Esophagus muscularis mucosa (tissue), 4 donors: ENCODE measurements at places on chromosomes 1 and 21. TPM values are rescaled to one million over a fixed set of nuclear protein-coding genes. Genes with fewer than 3 reads are reported as not detected.

The CYP4Z1 gene
- total RNA-seq, result 2.8 TPM

- no peaks in the 10 kb centered on the region for H3K27me3 ChIP-seq
- H3K4me1 ChIP-seq, result no peaks in the 10 kb centered on the region
- no peaks in the 10 kb centered on the region for H3K36me3 ChIP-seq
- no peak overlapping the region for H3K27ac ChIP-seq
- no peak overlapping the region for H3K4me3 ChIP-seq
These were observed 74.5 kb upstream of the CAMK1G start for GRCh38 chr1:209509039-209509438.

DNA sequence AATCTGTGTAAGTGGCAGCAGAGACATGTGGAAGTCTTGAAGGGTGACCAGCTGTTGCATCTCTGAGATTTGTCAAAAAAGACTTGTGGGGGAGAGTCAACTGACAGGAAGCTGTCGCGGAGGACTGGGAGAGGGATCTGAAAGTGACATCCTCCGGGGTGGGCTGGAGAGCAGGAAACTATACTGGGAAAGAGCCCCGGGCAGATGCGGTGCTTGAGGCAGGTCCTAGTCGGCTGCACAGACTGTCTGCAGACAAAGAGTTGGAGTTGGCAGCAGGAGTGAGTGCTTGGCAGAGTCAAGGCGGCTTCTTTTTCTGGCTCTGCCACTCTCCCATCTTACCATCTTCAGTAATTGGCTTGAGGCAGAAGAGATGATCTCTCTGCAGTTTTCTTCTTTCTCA lies 294.0 kb upstream of the C1orf87 start:
- no peaks in the 10 kb centered on the region for H3K36me3 ChIP-seq
- H3K4me3 ChIP-seq, result no peak overlapping the region
- DNase-seq, result no peak
- H3K4me1 ChIP-seq, result no peaks in the 10 kb centered on the region

The TCHHL1 gene
- total RNA-seq, result not detected

DNA sequence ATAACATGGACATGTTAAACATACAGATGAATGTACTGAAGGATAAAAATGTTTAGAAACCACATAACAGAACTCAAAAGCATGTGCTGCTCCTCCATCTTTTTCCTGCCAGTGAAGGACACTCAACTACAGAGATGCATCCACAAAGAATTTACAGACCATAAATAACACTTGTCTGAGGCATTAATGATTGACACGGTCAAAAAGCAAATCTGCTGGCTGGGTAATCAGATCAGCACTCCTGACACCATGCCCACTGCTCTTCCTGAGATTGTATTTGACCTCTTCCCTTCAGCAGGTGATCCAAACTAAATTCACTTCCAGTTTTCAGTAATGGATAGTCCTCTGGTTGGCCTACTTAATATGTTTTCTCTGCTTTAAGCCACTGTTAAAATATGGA lies 6.6 kb downstream of the CREG1 start:
- H3K4me3 ChIP-seq, result no peak overlapping the region
- peaks cover 29% of the 10 kb centered on the region for H3K4me1 ChIP-seq
- H3K36me3 ChIP-seq, result peaks cover 40% of the 10 kb centered on the region
- no peaks in the 10 kb centered on the region for H3K27me3 ChIP-seq
- no peak for DNase-seq

DNA sequence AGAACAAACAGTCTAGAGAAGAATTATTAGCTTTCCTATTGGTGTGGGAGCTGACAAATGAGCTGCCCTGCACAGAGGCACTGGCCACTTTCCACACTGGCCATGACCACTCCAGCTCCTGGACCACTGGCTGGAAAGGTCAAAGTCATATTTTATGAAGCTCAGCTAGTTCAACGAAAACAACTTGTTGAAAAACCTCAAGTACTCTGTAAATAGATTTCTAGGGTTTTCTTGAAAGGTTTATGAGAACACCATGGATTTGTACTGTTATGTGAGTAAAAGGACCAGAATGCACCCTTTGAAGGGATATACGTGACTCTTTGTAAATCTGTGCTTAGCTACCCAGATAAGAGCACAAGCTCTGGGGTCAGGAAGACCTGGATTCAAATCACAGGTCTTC lies 54.5 kb upstream of the FGGY start:
- DNase-seq, result no peak
- no peaks in the 10 kb centered on the region for H3K27me3 ChIP-seq
- no peaks in the 10 kb centered on the region for H3K36me3 ChIP-seq
- H3K4me1 ChIP-seq, result no peaks in the 10 kb centered on the region
- no peak overlapping the region for H3K4me3 ChIP-seq

- H3K4me1 ChIP-seq, result no peaks in the 10 kb centered on the region
- H3K4me3 ChIP-seq, result no peak overlapping the region
- H3K27ac ChIP-seq, result no peak overlapping the region
- no peaks in the 10 kb centered on the region for H3K27me3 ChIP-seq
- DNase-seq, result no peak
These were observed 692.7 kb downstream of the LTN1 start for GRCh38 chr21:28299946-28300345.

GRCh38 chr1:209490013-209490412 lies 93.5 kb upstream of the CAMK1G start:
- DNase-seq, result no peak
- H3K36me3 ChIP-seq, result no peaks in the 10 kb centered on the region
- H3K27ac ChIP-seq, result no peak overlapping the region
- no peaks in the 10 kb centered on the region for H3K4me1 ChIP-seq
- no peaks in the 10 kb centered on the region for H3K27me3 ChIP-seq
- H3K4me3 ChIP-seq, result no peak overlapping the region
